ENCODE measurements at places on chromosomes 7 and 10.

GRCh38 chr7:44854644-44855364 is 6.9 kb upstream of the H2AZ2 start:
- DNase-seq, result no peak

GRCh38 chr7:112986256-112987031 is 100.2 kb downstream of the GPR85 start:
- DNase-seq, result no peak

- DNase-seq, result no peak
Measured at GRCh38 chr10:100508691-100509150, 10.9 kb downstream of the SEC31B start.

DNA sequence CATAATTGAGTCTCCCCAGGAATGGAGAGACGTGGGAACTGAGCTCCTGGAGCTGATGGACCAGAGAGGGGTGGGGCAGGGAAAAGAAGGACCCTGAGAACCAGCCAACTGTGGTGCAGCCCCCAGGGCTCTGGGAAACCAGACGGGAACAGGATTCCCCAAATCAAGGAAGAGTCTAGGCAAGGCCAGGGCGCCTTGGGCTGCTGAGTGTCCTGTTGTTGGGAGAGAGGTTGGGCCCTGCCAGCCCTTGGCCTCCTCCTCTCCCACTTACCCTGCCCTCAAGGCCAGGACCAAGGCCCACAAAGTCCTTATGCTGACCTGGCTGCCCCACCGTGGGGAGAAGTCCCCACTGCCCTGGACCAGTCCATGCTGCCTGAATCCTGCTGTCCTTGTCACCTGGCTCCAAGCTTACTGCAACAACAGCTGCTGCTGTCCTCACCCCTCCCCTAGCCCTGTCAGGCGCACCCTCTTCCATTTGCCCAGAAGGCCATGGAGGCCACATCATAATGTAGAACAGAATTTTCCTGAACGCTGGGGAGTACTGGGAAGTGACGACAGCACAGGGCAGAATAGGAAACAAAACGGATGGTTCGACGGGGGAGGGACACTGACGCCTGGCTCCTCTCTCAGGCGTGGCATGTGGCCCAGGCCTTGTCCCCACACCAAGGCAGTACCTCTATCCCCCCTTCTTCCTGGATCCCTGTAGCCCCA is 132.9 kb upstream of the ZMIZ1 start:
- no peak for DNase-seq

- DNase-seq, result no peak
Measured at GRCh38 chr7:32154797-32155196, 84.6 kb upstream of the PDE1C start.
